ENCODE measurements at places on chromosomes 13 and 19.

- DNase-seq, result no peak
Observed at GRCh38 chr19:39064405-39064804, 19.8 kb upstream of the ACP7 start.

DNA sequence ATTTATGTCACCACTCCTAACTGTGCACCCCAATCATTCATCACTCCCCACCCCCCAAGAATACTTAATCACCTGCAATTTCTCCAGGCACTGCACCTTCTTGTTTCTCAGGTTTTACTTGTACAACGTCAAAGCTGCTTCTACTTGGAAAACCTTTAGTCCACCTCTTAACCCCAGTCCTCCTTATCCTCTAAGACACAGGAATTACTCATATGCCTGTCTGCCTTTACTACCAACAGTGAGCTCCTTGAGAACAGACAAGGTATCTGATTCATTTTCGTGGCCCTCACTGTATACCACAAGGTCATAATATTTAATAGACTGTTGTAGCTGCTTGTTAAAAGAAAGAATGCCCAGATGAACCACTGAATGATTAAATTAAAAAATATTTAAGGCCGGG is 21.0 kb upstream of the NDFIP2 start:
- DNase-seq, result no peak

GRCh38 chr13:43145534-43146196 is 122.3 kb downstream of the DNAJC15 start:
- peak; percentile 17 for DNase-seq

GRCh38 chr13:110638257-110638656 is 22.9 kb downstream of the NAXD start:
- no peak for DNase-seq

GRCh38 chr19:37467608-37468090 is 405 bp upstream of the ZNF569 start:
- DNase-seq, result peak; percentile 37

DNA sequence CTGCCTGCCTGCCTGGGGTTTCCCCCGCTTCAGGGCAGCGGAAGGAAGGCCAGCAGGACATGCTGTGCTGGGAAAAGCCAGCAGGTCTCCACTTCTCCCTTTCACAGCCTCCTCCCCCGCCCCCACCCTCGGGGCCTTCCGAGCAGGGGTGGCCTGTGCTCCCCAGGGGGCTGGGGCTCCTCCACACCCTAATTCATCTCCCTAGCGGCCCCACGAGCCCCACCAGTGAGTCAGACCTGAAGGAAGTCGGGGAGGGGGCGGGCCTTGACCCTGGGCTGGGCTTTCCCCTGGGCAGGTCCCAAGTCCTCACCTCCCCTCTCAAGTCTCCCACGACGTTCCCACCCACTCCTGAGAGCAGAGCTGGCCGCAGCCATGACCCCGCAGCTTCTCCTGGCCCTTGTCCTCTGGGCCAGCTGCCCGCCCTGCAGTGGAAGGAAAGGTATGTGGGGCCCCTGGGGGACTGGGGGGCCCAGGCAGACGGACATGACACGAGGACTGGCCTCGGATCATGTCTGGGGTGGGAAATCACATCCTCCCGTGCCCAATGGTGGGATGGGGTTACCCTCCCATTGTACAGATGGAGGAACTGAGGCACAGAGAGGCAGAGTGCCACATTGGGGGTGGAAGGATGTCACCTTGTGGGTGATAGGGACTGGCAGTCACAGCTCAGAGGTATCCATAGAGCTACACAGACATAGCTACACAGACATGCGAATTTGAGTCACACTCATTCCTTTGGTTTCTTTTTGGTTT is at the start of gene EBI3:
EBI3 (plus strand) TSS at position 345 of the 753 bp plus-strand sequence; CDS start at position 373, 28 bp downstream.
- DNase-seq, result peak; percentile 33

- DNase-seq, result no peak
Observed at GRCh38 chr13:28333204-28333881, 161.6 kb downstream of the FLT1 start.

DNA sequence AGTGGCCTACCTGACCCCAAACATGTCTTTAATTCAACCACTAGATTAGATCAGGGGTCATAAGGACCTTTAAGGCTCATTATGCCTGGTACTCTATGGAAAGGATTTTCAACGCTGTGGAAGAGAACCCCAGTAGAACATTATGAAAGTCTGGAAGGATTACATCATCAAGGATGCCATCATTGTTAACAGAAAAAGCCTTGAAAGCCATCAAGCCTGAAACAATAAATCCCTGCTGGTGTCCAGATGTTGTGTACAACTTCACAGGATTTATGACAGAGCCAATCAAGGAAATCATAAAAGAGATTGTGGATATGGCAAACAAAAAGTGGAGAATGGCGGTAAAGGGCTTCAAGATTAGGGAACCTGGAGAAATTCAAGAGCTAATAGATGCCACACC is 59.7 kb downstream of the NAA16 start:
- peak; percentile 12 for DNase-seq

DNA sequence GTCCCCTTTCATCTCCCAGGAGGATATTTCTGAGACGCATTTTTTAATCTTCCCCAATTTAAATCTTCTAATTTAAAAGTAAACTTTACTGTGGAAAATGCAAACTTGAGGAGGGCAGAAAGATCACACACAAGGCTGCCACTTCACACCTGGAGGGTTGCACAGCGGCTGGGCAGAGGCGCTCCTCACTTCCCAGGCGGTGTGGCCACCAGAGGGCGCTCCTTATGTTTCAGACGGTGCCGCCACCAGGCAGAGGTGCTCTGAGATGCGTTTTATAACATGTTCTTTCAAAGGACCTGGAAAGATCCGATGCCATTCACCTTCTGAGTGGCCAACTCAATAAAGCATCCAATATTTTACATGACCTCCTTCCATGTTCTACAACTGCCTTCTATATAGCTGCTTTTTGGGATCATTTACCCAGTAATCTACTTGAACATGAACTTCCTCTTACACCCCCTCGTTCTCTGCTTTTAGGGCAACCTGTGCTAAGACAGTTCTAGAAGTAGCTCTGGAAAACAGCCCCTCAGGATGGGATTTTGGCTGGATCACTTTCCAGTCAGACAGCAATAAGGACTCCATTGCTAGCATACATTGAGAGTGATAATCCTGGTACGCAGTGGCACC is 14.8 kb upstream of the MTUS2 start:
- peak; percentile 5 for DNase-seq
